ENCODE measurements at places on chromosomes 7 and 10.

DNA sequence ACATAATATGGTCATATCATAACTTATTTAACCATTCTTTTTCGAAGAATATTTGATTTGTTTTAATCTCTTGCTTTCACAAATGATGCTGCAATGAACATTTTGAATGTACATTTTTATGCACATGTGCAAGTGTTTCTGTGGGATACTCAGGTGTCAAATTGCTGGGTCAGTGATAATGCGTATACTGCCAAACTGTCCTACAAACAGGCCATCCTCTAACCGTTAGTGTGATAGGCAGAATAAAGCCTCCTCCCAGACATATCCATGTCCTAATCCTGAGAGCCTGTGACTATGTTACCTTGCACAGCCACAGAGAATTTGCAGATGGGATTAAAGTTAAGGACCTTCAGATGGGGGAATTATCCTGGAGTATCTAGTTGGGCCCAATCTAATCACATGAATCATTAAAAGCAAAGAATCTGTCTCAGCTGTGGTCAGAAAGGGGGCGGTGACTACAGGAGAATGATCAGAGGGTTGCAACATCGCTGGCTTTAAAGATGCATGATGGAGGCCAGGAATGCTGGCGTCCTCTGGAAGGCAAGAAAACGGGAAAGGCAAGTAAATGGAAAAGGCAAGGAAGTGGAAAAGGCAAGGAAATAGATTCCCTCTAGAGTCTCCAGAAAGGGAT, 46.7 kb downstream of the FZD1 start:
- no peak for DNase-seq

- no peak for DNase-seq
Observed at GRCh38 chr10:11865561-11865960, 42.4 kb downstream of the PROSER2 start.

DNA sequence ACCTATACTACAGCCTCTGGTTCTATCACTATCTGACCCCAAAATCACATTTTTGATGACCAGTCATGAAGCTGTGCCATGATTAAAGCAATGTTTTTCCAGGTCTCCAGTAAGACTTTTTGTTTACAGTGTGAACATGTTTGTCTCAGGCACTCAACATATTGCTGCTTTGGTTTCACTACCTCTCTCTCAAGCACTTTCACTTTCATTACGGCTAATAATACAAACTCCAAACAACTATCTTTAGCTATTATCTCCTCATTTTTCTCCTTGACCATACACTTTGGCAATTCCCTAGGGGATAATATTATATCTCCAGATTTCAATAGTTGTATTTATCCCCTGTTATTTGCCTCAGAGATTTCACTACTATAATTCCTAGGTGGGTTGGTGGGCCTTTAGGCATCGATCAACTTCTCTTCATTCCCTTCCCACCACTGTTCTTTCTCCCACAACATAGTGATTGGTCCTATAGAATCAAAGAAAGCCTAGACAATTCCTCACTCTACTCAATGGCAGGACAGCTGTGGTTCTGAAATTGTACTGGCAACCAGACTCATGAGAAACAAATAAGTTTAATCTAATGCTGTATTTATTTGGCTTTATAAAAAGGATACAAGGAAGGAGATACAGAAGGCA, 261.4 kb upstream of the ZWINT start:
- DNase-seq: no peak

GRCh38 chr7:152202056-152202455, 176.6 kb downstream of the GALNT11 start:
- no peak for DNase-seq

DNA sequence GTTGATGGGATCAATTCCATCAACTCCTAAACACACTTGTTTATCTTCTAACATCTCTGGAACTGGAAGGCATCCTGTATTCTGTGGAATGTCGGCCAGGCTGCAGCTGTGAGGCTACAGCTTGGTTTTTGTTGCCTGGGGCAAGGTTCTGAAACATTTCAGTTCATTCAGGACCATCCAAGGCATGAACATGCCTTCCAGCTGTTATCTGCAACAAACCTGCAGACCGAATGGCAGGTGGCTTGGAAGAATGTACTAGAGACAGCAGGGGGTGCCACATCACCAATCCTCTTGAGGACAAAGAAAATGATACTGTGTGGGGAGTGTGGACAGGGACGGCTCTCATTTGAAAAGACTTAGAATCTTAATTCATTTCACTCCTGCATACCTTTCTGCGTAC, 12.4 kb downstream of the PAPOLB start:
- DNase-seq: no peak

All from stimulated activated CD4-positive, alpha-beta T cell treated with anti-CD3 and anti-CD28 coated beads, Interleukin-4, amount 100 ng/mL, for 24 hours (primary cell).